A549 treated with ZK216348 at 1 μM for 4 hours (cell line): ENCODE measurements at places on chromosomes 5 and 9. TPM values are rescaled to one million over a fixed set of nuclear protein-coding genes. Genes with fewer than 3 reads are reported as not detected.

Gene NUTM2F
- total RNA-seq, result not detected in 5 replicates

Gene F2R
- 28.3 to 56.4 TPM (median 49.9 TPM) in 5 replicates for total RNA-seq

Gene RMRP
- total RNA-seq, result 7.2 to 17.6 TPM (median 8.8 TPM) in 3 of 5 replicates, not detected in the others

Gene SERF1A
- 0.55 to 2.0 TPM (median 0.81 TPM) in 5 replicates for total RNA-seq

Gene SH3TC2
- total RNA-seq, result 0.23 to 1.3 TPM (median 0.72 TPM) in 5 replicates

Gene SLIT3
- total RNA-seq, result 11.1 to 22.5 TPM (median 17.4 TPM) in 5 replicates

Gene OMD
- total RNA-seq, result not detected in 5 replicates

Gene ABO
- total RNA-seq, result 0.19 TPM in 1 of 5 replicates, not detected in the others

Gene RNF224
- total RNA-seq, result 0.13 to 0.58 TPM (median 0.39 TPM) in 4 of 5 replicates, not detected in the other

Gene AGXT2
- not detected in 5 replicates for total RNA-seq

Gene PCDHGA5
- 0.09 to 0.21 TPM (median 0.18 TPM) in 5 replicates for total RNA-seq

Gene KIF2A
- 23.0 to 49.7 TPM (median 35.7 TPM) in 5 replicates for total RNA-seq

Gene HTR4
- total RNA-seq, result not detected in 5 replicates

Gene CATSPER3
- total RNA-seq, result 0.20 to 0.57 TPM (median 0.40 TPM) in 5 replicates

Gene TAF11L5
- not detected in 5 replicates for total RNA-seq

Gene PSIP1
- 45.3 to 90.4 TPM (median 58.2 TPM) in 5 replicates for total RNA-seq

Gene CXCL14
- 0.14 to 0.15 TPM (median 0.14 TPM) in 3 of 5 replicates, not detected in the others for total RNA-seq

Gene KLF4
- 19.6 to 24.4 TPM (median 20.6 TPM) in 5 replicates for total RNA-seq

Gene MYMK
- total RNA-seq, result not detected in 5 replicates

Gene HBEGF
- 5.4 to 7.5 TPM (median 6.4 TPM) in 5 replicates for total RNA-seq

Gene FAM169A
- total RNA-seq, result 3.1 to 8.6 TPM (median 6.5 TPM) in 5 replicates

Gene C9orf153
- total RNA-seq, result 0.14 to 0.46 TPM (median 0.35 TPM) in 4 of 5 replicates, not detected in the other

Gene OR1Q1
- total RNA-seq, result 0.15 TPM in 1 of 5 replicates, not detected in the others

Gene TRIM14
- 10.4 to 15.3 TPM (median 13.6 TPM) in 5 replicates for total RNA-seq

Gene PIP5KL1
- total RNA-seq, result 0.75 to 2.7 TPM (median 2.0 TPM) in 5 replicates

Gene WNK2
- total RNA-seq, result 3.1 to 7.9 TPM (median 7.8 TPM) in 5 replicates

Gene GDF9
- 0.17 to 0.28 TPM (median 0.23 TPM) in 3 of 5 replicates, not detected in the others for total RNA-seq

Gene PCDHGA4
- 0.11 to 0.23 TPM (median 0.17 TPM) in 5 replicates for total RNA-seq

Gene TAS2R1
- total RNA-seq, result not detected in 5 replicates

Gene TRIP13
- 65.0 to 71.5 TPM (median 66.3 TPM) in 5 replicates for total RNA-seq

Gene ANKRD20A1
- 0.60 to 1.8 TPM (median 1.3 TPM) in 5 replicates for total RNA-seq

Gene CD72
- 0.11 to 0.41 TPM (median 0.18 TPM) in 4 of 5 replicates, not detected in the other for total RNA-seq

Gene PALM2AKAP2
- total RNA-seq, result 0.06 to 0.59 TPM (median 0.34 TPM) in 5 replicates

Gene TICAM2
- 0.30 to 1.4 TPM (median 0.88 TPM) in 5 replicates for total RNA-seq

Gene ECSCR
- not detected in 5 replicates for total RNA-seq

Gene CD14
- total RNA-seq, result 3.0 to 5.1 TPM (median 4.5 TPM) in 5 replicates

Gene DEPDC1B
- 13.1 to 17.4 TPM (median 15.1 TPM) in 5 replicates for total RNA-seq
